ENCODE measurements at places on chromosomes 7 and 10.
A peak's percentile ranks its signal among the peaks of the same experiment; 100 is the strongest.

DNA sequence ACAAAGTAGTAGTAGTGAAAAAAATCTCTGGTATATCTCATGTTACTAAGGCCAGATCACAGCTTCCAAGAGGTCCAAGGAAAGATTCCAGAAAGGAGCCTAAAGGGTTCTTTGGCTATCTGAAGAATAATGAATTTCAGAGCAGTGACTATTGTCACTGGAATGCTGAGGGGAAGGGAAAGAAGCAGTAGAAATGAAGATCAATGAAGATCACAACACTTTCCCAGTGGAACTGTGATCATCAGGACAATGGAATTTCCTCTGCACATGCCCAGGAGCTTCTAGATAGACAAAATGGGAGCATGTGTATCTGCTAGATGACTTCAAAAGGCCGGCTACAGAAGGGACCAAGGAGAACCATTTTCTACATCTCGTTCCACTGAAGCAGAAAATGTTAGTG lies 219.5 kb upstream of the PHYHIPL start:
- DNase-seq = peak; percentile 59

- peak; percentile 19 for DNase-seq
Observed at GRCh38 chr7:26937939-26938623, 73.7 kb upstream of the SKAP2 start.

- DNase-seq = no peak
Observed at GRCh38 chr7:7862393-7862792, 106.2 kb upstream of the GLCCI1 start.

GRCh38 chr7:105307163-105307672 lies 81.5 kb downstream of the SRPK2 start:
- no peak for DNase-seq

- peak; percentile 79 for DNase-seq
Observed at GRCh38 chr7:99201027-99201426, 6.9 kb downstream of the KPNA7 start.

- DNase-seq = no peak
Observed at GRCh38 chr7:44107116-44107960, 3.2 kb downstream of the AEBP1 start.

- DNase-seq = peak; percentile 30
Observed at GRCh38 chr7:85851571-85852193, 664.8 kb upstream of the SEMA3D start.

- DNase-seq = no peak
Observed at GRCh38 chr7:105060437-105060836, 46.4 kb downstream of the KMT2E start.

DNA sequence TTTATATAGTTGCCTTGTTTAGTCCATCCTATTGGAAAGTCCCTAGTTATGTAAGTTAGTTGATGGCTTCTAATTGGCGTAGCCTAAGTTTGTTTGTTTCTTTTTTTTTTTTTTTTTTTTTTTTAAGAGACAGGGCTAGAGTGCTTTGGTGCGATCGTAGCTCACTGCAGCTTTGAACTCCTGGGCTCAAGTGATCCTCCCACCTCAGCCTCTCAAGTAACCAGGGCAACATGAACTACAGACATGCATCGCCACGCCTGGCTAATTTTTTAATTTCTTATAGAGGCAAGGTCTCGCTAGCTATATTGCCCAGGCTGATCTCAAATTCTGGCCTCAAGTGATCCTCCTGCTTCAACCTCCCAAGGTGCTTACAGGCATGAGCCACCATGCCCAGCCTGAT lies 7.1 kb downstream of the CSGALNACT2 start:
- DNase-seq = no peak

GRCh38 chr7:23065974-23066373 lies 39.6 kb upstream of the KLHL7 start:
- DNase-seq = peak; percentile 41

- DNase-seq = no peak
Observed at GRCh38 chr10:101223274-101224059, 5.8 kb downstream of the LBX1 start.
